Muscle of back (tissue), 13 donors: ENCODE measurements at places on chromosomes 4 and X. TPM values are rescaled to one million over a fixed set of nuclear protein-coding genes. Genes with fewer than 3 reads are reported as not detected.

SSX2 gene
- polyA plus RNA-seq, result not detected

- DNase-seq, result no peak
Measured at GRCh38 chr4:74466242-74466641, 21.3 kb downstream of the AREG start.

GABRB1 gene
- not detected for polyA plus RNA-seq

ETNPPL gene
- not detected for polyA plus RNA-seq

DNA sequence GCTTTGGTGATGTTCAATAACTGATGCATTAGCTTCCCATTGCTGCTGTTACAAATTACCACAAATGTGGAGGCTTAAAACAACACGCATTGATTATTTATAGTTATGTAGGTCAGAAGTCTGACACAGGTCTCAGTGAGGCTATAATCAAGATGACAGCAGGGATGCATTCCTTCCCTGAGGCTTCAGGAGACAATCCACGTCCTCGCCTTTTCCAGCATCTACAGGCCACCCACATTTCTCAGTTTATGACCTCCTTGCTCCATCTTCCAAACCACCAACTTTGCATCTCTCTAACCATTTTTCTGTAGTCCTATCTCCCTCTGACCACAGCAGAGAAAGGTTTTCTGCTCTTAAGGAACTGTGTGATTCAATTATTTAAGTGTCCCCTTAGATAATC lies 92.5 kb downstream of the GASK1B start:
- DNase-seq, result peak; percentile 26

DNA sequence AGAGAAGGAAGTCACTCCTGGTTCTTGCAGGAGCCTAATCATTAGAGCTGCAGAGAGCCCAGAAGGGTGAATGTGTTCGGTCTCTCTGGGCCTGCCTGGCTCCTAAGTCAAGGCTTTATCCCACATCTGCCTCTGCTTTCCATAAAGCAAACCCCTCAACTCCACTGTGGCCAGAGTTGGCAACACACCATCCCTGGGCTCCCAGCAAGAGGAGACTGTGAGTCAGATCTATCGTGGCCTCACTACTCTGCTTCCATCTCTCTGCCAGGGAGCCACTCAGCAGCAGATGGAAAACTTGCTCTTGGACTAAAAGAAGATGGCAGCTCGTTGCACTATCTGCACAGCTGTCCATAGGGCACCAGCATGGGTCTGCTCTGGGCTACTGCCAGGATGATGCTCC lies 348.2 kb downstream of the FBXW7 start:
- no peak for DNase-seq

DNA sequence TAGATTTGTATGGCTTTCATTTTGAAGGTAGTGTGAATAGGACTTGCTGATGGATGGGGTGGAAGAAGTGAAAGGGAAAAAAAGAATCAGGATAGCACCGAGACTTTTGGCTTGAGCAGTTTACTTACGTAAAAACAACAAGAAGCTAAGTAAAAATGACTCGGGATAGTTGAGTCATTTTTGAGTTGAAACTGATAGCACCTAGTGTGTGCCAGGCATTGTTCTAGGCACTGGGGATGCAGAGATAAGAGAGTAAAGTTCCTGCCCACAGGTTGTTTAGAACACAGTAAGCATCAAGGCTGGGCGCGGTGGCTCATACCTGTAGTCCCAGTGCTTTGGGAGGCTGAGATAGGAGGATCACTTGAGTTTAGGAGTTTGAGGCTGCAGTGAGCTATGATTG lies 34.7 kb downstream of the ADD1 start:
- DNase-seq, result no peak

GRCh38 chr4:95599777-95600400 lies 51.1 kb upstream of the UNC5C start:
- DNase-seq, result no peak

IQCM gene
- not detected for polyA plus RNA-seq

GRCh38 chrX:21718575-21718974 lies 39.3 kb downstream of the SMPX start:
- DNase-seq, result no peak

DNA sequence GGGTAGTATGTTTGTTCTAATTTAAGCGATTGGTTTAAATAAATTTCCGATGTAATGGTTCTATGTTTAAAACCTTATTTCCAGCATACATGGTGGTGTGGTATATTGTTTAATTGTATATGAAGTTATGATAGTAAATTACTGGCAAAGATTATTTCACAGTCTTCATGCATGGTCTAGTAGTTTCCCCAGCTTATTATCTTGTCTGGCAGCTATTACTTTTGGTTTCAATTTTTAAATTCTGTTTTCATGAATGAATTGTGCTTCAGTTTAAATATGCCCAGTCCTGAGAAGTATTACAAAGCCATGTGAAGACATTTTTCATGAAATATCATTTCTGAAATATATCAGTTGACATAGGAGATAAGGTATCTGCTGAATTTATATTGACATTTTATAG lies 6.3 kb downstream of the ALG13 start:
- DNase-seq, result no peak

DNA sequence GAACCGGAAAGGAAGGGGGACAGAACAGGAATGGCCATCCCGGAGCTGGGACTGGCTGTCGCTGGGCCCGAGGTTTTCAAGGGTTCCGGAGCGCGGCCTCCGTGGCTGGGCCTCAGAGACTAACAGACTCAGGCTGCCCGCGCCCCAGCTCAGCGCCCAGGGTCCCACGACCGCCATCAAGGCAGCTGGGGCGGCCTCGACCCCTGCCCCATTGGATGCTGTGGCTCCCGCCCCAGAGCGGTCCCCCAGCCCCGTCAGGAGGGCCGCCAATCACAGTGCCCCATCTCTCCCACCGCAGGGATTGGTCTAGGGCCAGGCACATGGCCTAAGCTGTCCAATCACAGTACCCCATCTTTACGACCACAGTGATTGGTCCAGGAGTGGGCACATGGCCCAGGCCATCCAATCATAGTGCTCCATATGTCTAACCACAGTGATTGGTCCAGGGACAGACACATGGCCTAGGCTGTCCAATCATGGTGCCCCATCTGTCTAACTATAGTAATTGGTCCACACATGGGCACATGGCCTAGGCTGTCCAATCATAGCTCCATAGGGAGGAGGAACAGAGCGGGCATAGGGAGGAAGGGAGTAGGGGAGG lies 105.3 kb upstream of the NKX1-1 start:
- DNase-seq, result peak; percentile 82

JCHAIN gene
- polyA plus RNA-seq, result 1.0 TPM

GRCh38 chr4:28973587-28974350 lies 1746.4 kb upstream of the PCDH7 start:
- no peak for DNase-seq

GRID2 gene
- polyA plus RNA-seq, result 0.45 TPM
